ENCODE measurements at places on chromosomes 6 and 20.

DNA sequence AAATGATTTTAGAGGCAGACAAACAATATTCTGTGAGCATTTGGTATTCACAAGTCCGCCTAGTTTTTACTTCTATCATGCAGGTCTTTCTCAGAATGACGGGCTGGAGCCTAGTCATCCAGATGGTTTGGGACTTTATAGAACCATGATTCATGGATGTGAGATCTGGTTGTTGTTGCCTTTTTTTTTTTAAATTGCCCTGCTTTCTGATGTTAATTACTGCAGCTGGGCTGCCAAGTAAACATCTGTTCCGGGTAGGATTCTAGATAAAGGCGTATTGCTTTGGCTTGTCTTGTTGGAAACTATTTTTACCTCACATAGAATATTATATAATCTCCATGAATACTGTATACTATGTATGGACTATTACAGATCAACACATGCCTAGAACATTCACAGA, 58.1 kb downstream of the RNF217 start:
- DNase-seq = no peak

DNA sequence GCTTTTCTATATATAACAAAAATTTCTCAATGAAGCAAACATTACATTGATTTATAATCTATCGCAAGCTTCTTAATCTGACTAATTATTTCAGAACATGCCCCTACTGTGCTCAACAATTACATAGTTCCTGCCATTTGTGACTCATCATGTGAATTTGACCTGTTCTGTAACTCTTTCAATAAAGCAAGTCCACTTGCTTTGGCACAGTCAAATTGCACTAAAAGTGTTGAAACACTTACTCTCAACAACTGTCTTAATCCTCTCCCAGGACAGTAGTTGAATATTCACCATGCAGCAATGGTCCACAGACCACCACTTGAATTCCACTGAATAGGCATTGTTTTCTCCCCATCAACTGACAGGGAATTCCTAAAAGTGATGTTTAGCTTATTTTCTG, 67.7 kb upstream of the SPTLC3 start:
- no peak for DNase-seq

DNA sequence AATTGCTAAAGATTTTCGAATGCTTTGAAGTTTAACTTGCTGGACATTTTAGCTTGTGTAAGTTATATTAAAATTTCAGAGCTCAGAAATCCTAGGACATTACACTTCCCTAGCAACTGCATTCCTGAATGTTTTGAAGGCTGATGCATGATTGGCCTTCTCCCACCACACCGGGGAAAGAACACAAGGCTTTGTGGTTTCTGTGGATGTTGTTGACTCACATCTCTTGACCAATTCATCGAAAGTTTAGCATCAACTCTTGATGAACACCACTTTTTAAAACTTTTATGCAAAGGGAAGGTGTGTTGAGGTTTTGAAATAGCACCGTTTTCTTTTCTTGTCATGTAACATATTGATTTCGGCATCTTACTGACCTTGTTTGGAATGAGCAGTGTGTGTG, 81.1 kb downstream of the RIMS1 start:
- DNase-seq = no peak

GRCh38 chr6:165848086-165848426, 185.0 kb upstream of the PDE10A start:
- peak; percentile 75 for DNase-seq

DNA sequence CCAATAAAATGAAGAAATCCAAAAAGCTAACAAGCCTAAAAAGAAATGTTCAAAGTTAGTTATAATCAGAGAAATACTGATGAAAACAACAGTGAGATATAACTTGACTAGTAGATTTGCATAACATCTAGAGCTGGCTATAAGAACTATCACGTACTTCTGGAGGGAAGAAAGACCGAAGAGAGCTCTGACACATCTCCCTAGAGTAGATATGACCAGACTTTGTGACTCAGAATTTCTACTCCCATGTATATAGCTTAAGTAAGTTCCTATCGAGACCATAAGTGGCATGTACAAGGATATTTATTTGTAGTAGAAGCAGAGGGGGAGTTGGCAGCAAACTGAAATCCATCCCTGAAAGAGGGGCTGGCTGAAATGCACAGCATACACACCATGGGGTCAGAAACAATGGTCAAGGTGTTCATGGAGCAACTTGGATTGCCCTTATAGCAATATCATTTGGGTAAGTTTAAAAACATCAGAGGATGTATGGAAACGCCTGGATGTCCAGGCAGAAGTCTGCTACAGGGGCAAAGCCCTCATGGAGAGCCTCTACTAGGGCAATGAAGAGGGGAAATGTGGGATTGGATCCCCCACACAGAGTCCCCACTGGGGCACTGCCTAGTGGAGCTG, 25.6 kb upstream of the IL17A start:
- DNase-seq = no peak

DNA sequence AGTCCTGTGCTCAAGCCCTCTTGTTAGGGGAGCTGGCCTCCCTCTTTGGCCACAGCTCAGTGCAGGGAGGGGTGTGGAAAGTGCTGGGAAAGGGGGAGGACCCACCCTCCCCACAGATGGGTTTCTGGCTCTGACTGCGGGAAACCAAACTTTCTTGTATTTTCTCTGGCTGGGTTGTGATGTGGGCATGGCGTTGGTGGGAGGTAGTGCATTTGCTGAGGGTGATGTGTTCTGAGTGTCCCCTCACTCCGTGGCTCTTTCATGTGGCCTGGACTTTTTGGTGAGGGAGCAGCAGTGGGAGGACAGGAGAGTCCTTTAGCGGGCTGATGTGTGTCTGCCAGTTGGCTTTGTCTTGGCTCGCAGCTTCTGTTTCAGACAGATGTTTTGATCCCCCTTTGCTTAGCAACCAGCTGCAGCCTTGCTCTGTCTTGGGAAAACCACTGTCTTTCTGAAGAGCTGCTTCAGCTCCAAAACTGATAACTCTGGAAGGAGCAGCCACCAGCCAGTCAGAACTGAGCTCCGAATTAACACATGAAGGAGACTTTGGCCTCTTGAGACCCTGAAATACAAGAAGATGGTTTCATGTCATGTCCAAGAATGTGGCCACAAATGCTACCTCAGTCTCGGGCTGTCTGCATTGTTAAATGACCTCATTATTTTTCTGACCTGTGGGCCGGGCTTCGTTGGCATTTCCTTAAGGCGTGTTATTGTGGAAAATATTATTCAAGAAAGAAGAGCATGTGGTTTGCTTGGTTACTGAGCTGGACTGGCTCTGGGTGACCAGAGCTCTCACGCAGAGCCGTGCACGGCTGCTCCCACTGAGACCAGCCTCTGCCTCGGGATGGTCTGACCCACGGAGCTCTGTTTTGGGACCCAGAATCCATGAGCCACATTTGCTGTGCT, 21.5 kb downstream of the SYNJ2 start:
- DNase-seq = no peak

- no peak for DNase-seq
These were observed 26.5 kb downstream of the LBP start for GRCh38 chr20:38372806-38373205.

DNA sequence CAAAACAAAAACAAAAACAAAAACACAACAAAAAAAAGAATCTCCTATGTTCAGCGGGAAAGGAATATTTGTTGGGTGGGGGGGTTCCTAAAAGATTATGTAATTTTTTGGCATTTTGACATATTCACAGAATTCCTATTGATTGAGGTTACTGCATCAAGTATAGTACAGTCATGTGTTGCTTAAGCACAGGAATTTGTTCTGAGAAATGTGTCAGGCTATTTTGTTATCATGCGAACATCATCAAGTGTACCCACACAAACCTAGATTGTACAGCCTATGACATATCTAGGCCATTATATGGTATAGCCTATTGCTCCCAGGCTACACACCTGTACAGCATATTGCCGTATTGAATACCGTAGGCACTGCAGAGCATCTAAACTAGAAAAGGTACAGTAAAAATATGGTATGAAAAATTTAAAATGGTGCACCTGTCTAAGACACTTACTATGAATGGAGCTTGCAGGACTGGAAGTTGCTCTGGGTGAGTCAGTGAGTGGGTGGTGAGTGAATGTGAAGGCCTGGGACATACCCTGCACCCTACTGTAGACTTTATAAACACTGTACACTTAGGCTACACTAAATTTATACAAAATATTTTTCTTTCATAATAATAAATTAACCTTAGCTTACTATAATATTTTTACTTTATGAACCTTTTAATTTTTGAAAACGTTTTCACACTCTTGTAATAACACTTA, 110.6 kb downstream of the CDKAL1 start:
- DNase-seq = no peak

DNA sequence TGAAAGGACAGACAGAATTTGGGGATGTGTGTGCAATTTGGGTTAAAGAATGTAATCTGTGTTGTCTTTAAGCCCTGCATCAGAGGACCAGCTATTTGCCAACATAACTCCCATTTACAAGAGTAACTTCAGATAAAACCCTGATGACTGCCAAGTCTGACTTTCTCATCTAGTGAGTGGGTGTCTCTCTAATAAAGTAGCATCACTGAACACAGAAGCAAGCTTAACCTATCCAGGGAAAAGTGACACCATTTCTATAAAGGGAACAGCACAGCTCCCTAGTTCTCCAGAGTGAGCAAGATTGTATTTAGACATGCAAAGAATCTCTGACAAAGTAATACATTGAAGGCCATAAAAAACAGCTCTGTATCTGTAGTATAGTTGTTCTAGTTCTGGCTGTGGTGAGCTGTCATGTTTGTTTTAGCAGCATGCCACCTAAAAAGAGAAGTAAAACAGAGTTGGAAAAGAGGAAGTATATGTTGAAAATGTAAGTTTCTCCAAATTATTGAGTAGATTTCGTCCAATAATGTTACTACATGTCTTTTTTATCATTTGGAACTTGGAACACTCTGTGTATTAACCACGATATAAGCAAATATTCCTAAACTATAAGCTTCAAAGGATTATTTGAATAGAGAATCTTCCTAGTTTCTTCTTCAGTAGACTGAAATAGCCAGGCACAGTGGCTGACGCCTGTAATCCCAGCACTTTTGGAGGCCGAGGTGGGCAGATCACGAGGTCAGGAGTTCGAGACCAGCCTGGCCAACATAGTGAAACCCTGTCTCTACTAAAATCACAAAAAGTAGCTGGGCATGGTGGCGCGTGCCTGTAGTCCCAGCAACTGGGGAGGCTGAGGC, 8.8 kb upstream of the PIM1 start:
- no peak for DNase-seq

- DNase-seq = no peak
These were observed 12.5 kb downstream of the ERMARD start for GRCh38 chr6:169763881-169764280.

DNA sequence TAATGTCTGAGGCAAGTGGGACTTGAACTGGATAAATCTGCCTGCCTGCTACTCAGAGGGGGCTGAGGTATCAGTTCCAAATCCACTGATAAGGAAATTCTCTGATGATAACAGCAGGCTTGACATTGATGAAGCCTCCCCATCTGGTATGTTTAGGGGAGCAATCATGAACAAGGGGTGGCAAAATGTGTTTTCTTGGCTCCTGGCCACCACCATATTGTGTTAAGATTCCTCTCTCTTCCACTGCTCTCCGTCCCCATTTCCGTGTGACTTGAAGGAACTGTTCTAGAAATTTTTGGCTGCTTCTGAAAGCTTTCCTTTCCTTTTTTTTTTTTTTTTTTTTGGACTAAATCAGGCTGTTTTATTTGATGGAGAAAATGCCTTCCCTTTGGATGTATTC, 335.3 kb upstream of the NRSN1 start:
- no peak for DNase-seq

- DNase-seq = no peak
These were observed 48.9 kb downstream of the CNBD2 start for GRCh38 chr20:36017048-36017951.

GRCh38 chr6:33247977-33248642, 23.6 kb downstream of the VPS52 start:
- DNase-seq = peak; percentile 98

DNA sequence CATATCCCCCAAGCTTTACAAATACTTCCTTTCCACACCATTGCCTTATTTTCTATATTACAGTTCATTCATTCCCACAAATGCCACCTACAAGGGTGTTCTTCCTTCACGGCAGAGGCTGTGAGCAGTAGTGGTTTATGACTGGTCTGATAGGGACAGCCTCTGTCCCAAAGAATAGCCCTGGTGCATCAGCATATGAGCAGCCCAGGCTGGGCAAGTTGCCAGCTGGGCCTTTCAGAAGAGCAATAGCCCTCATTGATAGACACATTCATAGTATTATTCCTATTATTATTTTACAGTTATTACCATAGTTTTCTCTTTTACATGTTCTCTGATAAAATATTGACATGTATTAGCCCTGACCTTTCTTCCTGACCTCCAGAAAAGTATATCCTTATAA, 149.9 kb downstream of the MMS22L start:
- DNase-seq = no peak

DNA sequence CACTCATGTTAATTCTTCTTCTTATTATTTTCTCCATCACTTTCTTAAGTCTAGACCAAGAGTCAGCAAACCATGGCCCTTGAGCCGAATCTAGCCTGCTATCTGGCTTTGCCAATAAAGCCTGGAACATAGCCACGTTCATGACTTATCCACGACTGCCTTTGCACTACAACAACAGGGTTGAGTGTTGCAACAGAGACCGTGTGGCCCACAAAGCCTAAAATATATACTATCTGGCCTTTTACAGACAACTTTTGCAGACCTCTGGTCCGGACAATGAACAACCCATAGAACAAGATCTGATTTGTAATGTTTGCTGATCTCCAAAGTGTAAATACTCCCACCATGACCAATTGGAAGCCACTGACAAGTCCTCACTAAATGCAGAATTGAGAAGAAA, 140.5 kb upstream of the CDYL start:
- DNase-seq = no peak
